ENCODE measurements at places on chromosomes 1 and 21.

- DNase-seq, result no peak
Measured at GRCh38 chr1:16430606-16431005, 6.6 kb downstream of the SPATA21 start.

DNA sequence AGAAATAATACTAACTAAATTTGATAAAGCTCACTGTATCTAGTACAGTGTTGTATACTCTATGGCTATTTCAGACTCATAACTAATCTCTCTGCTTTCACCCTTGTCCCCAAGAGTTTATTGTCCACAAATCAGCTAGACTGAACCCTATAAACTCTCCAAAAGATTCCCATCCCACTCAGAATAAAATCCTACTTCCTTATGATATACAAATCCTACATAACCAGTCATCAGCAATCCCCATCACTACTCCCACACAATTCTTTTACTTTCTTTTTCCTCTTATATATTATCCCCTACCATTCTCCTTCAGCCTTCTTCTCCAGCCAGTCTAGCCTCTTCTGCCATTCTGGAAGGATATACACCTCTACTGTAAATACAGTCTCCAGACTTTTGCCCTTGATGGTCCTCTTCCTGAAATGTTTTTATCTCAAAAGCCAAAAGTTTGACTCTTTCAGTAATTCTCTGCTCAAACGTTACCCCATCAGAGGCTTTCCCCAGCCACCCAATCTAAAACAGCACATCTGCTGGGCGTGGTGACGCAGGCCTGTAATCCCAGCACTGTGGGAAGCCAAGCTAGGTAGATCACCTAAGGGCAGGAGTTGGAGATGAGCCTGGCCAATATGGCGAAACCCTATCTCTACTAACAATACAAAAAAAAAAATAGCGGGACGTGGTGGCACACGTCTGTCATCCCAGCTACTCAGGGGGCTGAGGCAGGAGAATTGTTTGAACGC is 41.6 kb downstream of the ABL2 start:
- DNase-seq, result no peak

DNA sequence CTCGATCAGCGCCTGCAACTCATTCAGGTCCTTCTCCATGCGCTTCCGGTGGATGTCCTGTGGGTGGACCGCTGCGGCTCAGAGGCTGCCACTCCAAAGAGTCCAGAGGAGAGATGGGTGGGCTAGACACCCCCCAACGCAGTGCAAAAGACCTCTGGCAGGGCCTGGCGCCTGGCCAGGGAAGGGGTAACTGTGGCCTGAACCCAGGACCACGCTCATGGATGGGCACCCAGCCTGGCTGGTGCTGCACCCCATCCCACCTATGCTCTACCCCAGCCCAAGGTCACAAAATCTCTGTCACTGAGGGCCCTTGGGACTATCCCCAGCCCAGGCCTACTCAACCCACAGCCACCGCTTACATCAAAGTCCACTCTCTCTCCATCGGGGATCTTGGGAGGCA is 12.2 kb downstream of the TNNT2 start:
- peak; percentile 61 for DNase-seq

DNA sequence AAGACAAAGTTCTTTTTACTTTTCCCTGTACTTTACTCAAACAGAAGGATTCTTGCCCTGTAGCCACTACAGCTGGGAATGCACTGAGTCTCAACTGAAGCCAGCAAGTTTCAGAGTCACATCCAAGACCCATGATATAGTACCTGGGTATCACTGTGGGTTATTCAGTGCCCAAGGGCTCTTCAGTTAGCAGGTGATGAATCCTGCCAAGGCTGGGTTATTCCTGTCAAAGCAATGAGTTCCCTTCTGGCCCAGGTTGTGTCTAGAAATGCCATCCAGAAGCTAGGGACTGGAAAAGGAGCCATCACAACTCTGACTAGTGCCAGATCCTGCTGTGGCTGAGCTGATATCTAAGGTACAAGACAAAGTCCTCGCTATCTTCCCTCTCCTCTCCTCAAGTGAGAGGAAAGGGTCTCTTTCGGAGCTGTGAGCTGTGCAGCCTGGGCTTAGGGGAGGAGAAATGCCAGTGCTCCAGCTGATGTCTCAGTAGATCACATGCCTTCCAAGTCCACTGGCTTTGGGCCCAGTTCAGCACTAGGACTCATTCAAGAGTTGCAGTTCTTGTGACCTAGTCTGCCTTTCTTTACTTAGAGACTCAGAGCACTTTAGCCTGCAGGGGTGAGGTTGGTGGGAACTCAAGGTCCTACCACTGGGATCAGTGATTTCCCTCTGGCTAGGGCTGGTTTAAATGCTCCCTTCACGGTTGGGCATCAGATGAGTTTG is 369.4 kb downstream of the TBX15 start:
- peak; percentile 24 for DNase-seq

DNA sequence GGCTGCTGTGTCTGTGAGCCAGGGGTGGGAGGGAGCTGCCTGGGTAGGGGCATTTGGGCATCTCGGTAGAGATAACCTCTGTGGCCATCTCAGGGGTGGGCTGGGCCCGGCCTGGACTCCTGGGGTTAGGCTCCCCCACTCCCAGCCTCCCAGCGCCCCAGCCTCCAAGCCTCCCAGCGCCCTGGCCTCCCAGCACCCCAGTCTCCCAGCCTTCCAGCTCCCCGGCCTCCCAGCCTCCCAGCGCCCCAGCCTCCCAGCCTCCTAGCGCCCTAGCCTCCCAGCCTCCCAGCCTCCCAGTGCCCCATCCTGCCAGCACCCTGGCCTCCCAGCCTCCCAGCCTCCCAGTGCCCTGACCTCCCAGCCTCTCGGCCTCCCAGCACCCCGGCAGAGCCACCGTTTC is 85.1 kb upstream of the TTC34 start:
- DNase-seq, result no peak

DNA sequence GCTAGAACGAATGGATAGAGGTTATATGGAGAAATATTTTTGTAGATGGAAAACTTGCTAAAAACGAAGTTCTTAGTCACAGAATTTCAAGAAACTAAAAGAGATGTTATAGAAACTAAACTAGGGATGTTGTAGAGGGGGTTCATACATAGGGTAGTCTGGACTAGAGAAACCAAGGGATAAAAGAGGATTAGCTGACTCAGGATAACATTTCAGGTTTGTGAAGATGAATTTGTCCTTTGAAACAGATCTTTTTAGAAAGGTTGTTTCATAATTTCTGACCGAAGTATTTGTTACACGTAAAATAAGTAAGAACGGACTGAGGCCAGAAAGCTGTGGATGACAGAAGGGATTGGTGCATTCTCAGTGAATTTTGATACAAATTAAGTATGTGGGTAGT is 13.6 kb downstream of the YTHDF2 start:
- no peak for DNase-seq

- no peak for DNase-seq
Measured at GRCh38 chr1:199033661-199034060, 394.8 kb downstream of the PTPRC start.

DNA sequence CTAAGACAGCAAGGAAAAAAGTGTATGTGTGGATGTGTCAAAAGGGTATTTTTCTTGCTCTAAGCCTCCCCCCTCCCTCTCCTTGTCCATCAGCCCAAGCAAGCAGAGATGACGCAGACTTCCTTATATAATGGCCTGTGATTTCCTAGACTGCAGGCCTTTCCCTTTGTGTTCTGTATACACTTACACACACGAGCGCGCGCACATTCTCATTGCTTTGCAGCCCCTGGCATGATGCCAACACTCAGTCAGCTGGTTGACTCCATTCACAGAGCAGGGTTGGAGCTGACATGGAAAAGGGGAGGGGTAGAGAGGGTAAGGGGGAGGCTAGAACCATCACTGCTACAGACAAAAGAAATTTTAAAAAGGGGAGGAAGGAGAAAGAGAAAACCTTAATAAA is 41.8 kb downstream of the GATAD2B start:
- peak; percentile 86 for DNase-seq

DNA sequence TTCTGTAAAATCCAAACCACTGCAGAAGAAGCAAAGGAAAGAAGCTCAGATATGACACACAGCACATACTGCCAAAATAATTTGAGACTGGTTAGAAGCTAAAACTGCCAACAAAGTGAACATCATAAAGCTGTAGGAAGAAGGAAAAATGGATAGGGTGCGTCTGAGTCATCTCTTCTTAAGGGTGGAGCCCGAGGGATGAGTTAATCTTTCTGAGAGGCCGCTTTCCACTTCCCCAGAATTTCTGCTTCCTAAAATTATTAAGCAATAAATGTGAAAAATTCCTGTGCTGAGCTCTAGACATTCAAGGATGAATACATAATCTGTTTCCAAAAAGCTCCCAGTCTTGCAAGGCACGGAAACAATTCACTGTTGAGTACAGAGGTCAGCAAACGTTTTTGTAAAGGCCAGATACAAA is 20.1 kb downstream of the PPT1 start:
- DNase-seq, result no peak

- no peak for DNase-seq
Measured at GRCh38 chr1:184379111-184379752, 7.6 kb upstream of the C1orf21 start.
